ENCODE measurements at places on chromosomes 5 and 9.

DNA sequence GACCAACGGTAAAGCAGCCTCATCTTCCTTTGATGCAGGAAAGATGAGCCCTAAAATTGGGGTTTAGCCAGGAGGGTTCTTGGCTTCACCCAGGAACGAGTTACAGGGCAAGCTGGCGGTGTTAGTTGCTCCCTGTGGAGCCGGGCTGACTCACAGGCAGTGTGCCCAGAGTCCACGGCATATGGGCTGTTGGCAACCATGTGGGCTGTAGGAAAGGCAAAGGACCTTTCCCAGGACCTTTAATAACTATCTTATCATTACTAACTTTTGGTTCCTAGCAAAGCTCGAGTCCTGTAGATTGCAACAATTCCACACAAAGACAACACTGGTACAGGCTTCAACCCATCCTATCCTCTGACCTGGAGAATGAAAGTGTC is 29.8 kb upstream of the CLPTM1L start:
- no peak for DNase-seq

GRCh38 chr5:152462021-152462721 is 57.1 kb upstream of the NMUR2 start:
- no peak for DNase-seq

DNA sequence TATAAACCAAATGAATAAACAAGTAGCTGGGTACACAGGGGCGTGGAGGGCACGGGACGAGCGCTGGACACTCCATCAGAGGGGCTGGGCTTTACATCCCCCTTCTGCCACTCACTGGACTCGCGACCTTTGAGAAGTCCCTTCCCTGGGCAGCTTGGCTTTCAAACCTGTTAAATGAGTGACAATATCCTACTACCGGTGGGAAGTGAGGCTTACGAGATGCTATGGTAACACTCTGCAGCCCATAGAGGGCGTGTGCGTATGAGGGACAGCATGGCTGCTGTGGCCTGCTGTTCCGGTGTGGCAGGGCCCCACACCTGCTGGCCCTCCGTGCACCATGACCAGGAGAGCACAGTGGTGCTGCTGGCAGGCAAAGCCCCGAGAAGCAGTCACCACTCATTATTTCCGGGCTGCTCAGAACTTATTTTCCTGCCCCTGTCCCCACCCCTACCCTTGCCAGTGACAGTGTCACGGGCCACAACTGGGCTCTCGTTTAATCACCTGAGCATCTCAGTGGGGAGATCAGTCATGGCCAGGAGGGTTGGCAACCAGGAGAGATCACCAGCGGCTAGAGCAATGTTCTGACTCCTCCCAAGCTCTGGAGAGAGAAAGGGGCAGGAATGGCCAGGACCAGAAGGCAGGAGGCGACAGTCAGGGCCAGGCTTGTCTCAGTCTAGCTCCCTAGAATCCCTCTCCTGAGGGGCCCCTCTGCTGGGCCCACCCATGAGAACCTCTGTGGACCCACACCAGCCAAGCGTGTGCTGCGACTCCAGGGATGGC is 10.5 kb downstream of the CLTB start:
- no peak for DNase-seq

DNA sequence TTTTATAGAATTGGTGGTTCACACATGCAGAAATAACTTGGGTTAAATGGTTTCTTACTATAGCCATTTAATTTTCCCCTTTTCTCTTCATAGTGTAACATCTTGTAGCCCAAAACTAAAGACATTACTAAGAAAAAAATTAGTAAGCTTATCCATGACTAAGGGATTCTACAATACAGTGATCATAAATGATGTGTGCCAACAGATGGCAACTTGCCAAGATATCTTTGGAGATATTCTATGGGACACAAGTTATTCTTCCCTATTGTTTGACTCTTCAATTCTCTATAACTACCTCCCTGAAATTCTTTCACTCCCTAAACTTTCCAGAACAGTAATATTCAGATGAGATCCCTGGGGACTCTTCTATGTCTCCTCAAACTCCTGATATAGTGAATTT is 580.6 kb downstream of the PTPRD start:
- no peak for DNase-seq

DNA sequence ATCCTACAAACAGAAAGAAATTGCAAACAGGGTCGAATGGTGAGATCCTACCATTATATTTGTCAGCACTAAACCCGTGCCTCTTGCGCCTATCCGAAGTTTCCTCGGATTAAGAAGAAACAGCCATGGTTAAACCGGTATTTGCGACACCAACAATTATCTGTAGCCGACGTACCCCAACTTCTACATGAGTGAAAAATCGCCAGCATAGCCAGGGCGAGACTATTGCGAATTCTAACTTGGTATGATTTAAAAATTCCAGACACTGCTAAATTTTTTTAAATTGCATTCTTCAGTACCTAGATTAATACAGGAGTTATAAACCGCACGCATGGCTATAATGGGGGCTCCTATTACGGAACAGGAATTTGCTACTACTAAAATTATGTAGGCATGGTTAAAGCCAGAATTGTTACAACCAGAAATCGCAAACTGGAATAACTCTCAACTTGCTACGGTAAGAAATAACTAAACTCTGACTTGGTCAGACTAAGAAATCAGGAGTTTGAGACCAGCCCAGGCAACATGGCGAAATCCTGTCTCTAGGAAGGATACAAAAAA is 25.3 kb upstream of the ANXA2R start:
- DNase-seq: no peak

GRCh38 chr5:115815693-115816225 is 700 bp downstream of the CDO1 start:
- DNase-seq: no peak

DNA sequence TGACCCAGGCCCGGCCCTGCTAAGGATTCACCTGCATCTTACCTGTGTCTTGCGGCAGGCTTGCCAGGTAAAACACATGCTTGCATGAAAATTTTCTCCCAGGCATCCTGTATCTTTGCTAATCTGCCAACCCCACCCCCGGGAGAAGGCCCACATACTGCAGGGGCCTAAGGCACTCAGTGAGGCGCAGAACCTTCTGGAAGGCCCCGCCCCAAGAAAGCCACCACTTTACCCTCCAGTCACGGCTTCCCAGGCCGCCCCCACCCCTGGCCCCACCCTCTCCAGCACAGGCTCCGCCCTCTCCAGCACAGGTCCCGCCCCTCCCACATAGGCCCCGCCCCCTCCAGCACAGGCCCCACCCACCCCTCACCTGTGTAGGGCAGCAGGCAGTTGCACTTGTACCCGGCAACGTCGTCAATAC is 29.8 kb upstream of the SEC16A start:
- DNase-seq: peak; percentile 43

DNA sequence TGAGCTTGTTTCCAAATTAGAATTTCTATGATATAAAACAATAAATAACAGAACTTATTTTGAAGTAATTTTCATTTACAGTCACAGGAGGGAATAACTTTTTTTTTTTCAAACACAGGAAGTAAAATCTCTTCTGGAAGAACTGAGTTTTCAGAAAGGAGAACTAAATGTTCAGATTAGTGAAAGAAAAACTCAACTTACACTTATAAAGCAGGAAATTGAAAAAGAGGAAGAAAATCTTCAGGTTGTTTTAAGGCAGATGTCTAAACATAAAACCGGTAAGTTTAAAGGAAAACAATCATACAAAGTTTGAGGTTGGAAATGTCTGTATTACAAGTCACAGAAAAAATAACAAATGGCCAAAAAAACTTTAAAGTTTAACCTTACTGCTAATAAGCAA is 41.6 kb downstream of the RAB14 start:
- DNase-seq: no peak

DNA sequence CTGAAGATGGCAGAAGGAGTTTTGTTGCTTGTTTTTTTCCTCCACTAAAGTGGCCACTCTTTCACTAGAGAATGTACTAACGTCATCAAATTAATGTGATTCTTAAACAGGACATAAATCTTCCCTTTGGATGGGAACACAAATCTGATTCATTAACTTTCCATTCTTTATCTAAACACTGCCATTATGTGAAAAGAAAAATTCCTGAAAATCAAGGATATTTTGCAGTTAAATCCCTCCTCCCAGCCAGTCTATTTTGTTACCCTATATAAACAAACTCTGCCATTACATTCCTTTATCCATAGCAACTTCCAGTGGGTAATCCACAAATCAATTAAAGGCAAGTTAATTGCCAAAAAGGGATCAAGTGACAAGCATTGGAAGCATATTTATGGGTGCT is 546.5 kb downstream of the PDE4D start:
- no peak for DNase-seq

DNA sequence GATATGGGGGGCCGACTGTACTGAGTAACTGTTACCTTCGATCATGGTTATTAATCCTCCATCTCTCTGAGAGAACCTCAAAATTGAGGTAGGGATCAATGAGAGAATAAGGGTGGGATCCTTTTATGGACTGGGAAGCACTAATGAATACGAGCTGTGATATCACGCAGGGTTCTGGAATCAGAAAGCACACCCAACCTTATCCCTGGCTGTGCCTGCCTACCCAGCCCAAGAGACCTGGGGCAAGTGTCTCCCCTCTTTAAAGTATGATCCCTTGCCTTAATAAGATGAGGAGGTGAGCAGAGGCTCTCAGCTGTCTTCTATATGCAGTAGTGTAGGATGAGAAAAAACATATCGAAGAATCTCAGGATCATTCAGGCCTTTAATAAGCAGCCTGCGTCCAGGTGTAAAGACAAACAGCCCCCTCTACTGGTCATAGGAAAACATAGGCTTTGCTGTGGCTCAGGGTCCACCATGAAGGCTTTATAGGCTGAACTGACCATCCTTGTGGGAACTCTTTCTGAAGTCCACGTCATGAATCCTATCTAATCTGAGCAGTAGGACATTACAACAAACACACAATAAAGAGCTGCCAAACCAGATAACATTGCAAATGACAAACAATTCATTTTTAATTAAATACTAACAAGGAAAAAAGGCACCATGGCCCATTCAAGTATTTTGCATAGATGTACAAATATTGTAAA is 16.8 kb downstream of the NIPAL4 start:
- DNase-seq: peak; percentile 52

- no peak for DNase-seq
These were observed 235.1 kb upstream of the ADAMTSL1 start for GRCh38 chr9:18238752-18239447.

- peak; percentile 68 for DNase-seq
These were observed 34.7 kb downstream of the SHOC1 start for GRCh38 chr9:111759762-111760639.

GRCh38 chr5:145680767-145681166 is 154.4 kb downstream of the PRELID2 start:
- no peak for DNase-seq

GRCh38 chr9:131500377-131500776 is 2.3 kb upstream of the POMT1 start:
- DNase-seq: peak; percentile 87

DNA sequence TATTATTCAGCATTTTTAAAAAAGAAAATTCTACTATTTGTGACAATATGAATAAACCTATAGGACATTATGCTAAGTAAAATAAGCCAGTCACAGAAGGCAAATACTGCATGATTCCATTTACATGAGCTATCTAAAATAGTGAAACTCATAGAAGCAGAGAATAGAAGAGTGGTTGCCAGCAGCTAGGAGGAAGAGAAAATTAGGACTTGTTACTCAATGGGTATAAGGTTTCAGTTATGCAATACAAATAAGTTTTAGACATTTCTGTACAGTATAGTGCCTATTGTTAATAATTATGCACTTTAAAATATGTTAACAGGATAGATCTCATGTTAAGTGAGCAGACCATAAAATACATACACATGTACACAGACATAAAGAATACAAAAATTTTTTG is 73.8 kb upstream of the SPINK5 start:
- no peak for DNase-seq

DNA sequence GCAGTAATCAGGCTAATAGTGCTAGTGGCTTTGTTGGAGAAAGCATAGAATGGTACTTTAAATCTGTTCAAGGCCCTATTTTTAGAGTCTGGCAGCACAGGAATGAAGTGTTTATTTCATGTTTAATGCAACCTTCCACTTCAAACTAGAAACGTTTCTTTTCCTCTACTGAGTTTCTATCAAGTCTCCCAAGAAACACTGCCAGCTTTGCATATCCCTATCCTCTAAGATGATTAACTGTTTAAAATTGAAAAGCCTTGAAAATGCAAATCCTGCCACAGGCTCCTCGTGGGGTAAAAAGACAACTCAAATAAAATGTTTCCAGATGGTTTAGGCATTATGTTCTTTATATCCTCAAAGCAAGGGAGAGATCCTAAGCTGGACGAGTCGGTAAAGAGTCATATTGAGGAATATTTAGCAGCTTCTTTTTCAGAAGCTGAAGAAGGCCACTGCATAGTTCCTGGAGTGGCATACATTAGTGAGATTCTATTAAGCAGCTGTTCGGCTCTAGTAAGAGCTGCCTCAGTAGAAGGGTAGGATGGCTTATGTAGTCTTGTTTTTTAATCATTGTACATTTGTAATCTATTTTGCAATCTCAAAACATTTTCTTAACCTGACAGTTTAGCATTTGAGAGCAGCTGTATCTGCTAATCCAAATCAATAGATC is 251.2 kb downstream of the CHSY3 start:
- no peak for DNase-seq

DNA sequence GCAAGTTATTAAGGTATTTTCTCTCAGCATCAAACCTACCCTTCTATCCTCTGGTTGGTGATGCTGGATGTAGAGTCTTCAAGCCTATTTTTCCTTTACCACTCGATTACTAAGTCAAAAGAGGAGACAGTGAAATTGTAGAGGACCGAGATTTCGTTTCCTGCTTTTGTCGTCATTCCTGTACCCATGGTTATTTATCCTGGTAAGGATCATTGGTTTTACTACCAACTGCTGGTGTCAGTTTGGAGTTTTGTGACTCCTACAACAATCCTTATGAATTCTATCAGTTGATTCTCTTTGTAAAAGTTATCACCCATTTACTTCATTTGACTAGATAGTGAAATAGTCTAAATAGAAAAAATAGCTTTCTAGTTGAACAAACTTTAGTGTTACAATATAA is 2028.2 kb upstream of the ACO1 start:
- no peak for DNase-seq

GRCh38 chr5:168014433-168015123 is 276.9 kb upstream of the WWC1 start:
- DNase-seq: no peak

GRCh38 chr5:33527696-33528095 is 86.9 kb downstream of the TARS1 start:
- DNase-seq: no peak

DNA sequence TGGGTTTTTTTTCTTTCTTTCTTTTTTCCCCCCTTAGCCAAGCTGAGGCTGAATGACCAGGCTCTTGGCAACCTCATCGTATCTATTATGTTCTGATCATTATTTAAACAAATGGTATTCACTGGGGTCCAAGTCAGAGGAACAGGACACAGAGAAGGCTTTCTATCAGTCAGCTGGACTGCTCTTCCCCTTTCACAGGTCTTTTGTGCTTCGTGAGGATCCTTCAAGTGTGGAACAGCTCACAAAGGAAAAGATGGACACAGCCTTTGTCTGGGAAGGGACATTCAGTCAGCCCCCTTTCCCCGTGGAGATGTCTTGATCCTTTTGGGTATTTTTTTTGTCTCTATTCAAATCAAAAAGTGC is 54.2 kb upstream of the DPYSL3 start:
- DNase-seq: no peak

DNA sequence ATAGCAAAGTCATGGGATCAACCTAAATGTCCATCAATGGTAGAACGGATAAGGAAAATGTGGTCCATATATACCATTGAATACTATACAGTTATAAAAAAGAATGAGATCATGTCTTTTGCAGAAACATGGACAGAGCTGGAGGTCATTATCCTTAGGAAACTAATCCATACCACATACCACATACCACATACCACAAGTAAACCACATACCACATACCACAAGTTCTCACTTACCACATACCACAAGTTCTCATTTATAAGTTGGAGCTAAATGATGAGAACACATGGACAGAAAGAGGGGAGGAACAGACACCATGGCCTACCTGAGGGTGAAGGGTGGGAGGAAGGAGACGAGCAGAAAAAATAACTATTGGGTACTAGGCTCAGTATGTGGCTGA is 154.6 kb upstream of the GHR start:
- DNase-seq: no peak

All from activated CD8-positive, alpha-beta T cell treated with anti-CD3 and anti-CD28 coated beads for 36 hours (primary cell).